ENCODE measurements at places on chromosomes 2 and 18.

- no peak for DNase-seq
Observed at GRCh38 chr2:104052356-104052755, 801.6 kb upstream of the POU3F3 start.

DNA sequence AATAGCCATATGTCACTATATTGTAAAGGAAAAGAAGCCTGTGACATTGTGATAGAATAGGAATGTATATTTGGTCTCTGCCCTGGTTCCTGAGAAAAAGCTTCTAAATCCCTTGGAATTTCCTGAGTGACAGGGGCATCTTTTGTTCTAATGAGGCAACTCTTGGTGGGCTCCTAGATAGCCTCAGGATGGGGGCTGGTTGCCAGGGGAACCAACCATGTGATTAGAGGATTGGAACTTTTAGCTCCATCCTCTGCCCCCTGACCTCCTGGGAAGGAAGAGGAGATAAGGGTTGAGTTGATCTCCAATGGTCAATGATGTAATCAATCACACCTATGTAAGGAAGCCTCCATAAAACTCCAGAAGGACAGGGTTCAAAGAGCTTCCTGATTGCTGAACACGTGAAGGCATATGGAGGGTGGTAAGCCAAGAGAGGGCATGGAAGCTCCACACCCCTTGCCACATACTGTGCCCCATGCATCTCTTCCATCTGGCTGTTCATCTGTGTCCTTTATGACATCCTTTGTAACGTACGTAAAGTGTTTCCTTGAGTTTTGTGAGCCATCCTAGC lies 2.9 kb upstream of the ME2 start:
- DNase-seq = no peak

DNA sequence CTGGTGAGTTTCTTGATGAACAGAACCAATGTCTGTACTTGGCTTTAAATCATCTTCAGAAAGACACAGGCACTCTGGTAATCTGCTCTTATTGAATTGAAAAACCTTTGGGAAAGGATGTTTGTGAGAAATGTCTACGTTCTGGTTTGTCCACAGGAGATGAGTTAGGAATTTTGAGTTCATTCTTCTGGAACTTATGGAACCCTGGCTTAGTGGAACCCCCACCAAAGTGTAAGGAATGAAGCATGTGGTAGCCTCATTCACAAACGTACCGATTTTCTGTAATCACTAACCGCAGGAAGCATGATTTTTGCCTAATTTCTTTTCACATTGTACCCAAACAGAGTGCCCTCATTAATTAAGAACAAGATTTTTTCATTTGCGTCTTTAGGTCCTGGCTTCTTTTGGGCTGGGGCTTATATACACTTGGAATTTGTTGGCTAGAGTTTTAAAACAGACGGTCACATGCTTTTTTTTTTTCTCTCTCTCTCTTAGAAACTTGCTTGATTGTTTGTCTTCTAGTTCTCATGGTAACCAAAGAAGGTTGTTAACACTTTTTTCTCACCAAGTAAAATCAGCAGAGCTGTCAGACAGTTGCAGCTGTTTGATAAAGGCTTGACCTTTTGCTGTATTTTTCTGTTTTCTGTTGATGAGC lies 314.1 kb upstream of the THUMPD2 start:
- no peak for DNase-seq

DNA sequence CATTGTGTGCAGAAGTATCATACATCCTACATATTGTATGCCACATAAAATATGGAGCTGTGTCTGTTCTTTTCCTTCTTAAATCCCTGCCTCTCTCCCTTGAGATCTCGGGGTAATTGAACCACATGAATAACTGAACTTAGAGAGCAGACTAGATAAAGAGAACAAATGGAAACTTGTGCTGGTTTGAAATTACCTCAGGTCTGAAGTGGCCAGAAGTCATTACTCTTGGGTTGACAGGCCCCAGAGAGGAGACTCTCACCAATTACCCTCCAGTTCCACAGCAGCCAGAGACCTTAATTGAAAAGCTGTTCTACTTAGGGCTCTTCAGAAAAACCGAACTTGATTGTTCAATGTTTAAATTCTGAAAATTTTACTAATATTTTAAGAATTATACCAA lies 5.0 kb upstream of the ADAM17 start:
- no peak for DNase-seq

GRCh38 chr2:109382951-109383350 lies 230.8 kb downstream of the SEPTIN10 start:
- DNase-seq = peak; percentile 17

DNA sequence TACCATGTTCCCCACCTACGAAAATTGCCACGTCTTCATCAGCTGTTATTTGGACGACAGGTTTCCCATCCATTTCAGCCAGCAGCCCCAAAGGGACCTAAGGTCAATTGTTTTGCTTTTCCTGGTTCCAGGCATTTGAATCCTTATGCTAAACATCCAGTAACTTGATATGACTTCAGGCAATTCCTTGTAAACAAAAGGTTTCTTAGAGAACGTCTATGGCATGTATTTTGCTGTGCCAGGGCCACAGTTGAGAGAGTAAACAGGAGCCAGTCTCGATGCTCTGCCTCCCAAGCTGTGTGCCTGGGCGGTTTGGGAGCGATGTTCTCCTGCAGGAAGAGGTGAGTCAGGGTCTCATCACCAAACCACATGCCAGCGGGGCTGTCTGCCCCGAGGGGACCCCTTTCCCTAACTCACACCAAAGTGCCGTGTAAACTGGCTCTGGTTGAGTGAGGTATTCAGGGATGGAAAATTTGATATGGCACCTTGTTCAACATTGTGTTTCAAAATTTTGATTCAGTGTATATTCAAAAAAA lies 12.9 kb upstream of the MC5R start:
- DNase-seq = no peak

DNA sequence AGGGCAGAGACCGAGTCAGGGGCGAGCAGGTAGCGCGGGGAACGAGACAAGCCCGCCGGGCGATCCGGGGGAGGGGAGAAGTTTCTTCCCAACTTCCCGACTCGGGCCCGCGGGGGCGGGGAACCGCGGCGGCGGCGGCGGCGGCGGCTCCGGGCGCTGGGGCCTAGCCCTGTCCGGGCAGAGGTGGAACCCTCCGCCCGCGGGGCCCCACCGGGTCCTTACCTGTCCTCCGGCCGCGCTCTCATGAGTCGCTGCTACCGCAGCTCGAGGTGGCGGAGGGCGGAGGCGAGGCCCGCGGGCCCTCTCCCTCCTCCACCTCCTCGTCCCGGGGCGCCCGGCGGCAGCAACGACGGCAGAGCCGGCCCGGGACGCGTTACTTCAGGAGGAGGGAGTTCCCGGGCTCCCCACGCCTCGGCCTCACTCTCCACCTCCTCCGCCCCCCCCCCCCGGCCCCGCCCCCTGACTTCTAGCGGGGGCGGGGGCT lies at the start of gene YES1:
TSS of gene YES1 (minus strand) at position 351 of the 484 bp plus-strand sequence. CDS start 55,415 bp downstream, outside the sequence.
- DNase-seq = no peak

- DNase-seq = no peak
Observed at GRCh38 chr2:202574541-202574940, 60.2 kb upstream of the FAM117B start.

- no peak for DNase-seq
Observed at GRCh38 chr18:7566244-7566566, 911 bp upstream of the PTPRM start.

GRCh38 chr18:26425148-26425531 lies 123.2 kb downstream of the KCTD1 start:
- DNase-seq = no peak

DNA sequence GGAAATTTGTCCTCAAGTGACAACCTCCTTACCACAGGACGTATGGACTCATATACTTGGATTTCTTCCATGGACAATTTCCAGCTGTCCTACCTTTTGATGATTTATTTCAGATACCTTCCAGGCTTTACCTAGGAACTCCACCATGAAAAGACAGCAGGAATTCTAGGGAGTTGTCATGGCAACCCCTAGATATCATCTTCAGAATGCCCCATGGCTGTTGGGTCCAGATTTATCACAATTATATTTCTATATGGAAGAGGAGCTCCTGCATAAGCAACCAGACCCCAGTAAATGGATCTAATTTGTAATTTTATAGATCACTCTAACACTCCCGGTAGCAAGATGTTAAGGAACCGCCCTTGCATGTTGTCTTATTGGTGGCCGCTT lies 102.3 kb upstream of the ZNF521 start:
- DNase-seq = no peak

- DNase-seq = no peak
Observed at GRCh38 chr2:127003070-127003800, 103.7 kb downstream of the BIN1 start.

DNA sequence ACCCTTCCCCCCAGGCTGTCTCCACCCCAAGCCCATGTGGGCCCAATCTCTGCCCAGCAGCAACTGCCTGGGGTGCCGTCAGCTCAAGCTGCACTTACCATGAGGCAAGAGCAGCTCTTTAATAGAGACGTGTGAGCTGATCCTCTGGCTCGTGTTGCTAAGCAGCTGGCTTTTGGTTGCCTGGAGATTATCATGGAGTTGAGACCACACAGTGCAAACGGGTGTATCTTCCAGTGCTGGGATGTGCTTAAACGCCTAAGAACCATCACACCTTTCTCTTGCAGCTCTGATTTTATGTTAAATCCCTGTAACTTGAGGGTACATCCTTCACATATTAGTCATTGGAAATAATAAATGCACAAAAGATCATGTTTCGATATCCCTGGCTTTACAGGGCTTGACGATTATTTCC lies 271.1 kb downstream of the PRKCE start:
- no peak for DNase-seq

DNA sequence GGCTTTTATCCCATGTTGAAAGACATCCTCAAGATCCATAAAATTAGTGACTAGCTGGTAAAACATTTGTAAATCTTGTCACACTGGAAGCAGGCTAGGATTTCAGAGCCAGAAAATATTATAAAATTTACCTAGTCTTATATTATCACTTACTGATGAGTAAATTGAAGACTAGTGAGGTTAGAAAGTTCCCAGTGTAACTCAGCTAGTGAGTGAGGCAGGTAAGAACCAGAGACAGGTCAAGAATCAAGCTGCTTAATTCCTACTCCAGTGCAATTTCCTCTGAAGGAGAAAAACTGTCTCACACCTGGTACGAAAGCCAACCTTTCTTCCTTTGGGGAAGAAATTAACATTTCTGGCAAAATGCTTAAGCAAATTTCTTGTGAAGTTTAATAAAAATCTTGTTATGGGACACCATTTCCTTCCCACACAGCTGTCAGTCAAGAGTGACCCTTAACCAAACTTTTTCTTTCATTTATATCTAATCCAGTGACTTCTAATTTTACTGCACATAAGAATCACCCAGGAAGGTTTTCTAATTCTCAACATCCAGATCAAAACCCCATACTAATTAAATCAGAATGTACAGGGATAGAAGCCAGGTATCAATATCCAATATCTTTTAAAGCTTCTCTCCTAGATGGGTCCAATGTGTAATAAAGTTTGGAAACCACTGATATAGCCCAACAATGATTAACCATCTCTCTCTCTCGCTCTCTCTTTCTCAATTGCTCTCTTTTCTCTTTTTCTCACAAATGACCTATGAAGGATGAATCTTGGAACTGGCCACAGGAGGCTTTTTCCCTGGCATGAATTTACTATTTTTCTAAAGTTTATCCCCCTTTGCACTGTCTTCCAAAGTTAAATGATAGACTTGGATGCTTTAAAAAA lies 264.3 kb upstream of the SLC39A10 start:
- DNase-seq = no peak

- DNase-seq = no peak
Observed at GRCh38 chr2:174008720-174009119, 43.5 kb upstream of the SP3 start.

GRCh38 chr2:238294046-238294392 lies 5.6 kb upstream of the PER2 start:
- DNase-seq = no peak

DNA sequence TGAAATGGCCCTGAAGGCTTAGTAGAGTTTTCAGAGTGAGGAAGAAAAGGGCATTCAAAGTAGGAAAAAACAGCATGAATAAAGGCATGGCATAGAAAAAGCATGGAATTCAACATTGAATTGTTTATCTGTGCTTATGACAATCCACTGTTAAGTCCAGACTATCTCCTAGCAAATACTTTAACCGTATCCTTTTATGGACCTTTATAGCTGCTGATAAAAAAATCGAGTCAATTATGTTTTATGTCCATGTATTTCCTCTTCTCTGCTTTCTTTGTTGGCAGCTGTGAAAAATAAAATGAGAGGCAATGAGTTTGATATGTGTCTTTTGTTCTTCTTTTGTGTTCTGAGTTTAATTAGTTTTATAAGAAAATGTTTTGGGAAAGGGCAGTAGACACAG lies 70.4 kb downstream of the TDRD15 start:
- DNase-seq = no peak

DNA sequence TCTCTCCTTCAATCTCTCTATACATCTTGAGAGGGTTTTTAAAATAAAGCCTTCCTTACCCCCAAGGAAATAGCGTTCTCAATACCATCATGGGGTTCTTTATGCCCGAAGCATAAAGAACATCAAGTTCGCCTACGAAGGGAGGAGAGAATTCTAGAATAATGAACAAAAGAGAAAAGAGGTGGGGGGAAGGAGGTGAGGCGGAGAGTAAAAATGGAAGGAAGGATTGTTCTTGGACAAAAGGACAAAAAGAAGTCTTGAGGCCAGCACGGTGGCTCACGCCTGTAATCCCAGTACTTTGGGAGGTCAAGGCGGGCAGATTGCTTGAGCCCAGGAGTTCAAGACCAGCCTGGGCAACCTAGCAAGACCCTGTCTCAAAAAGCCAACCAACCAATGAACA lies 319.8 kb upstream of the NCKAP5 start:
- no peak for DNase-seq

GRCh38 chr18:76903386-76903785 lies 81.0 kb downstream of the ZNF236 start:
- no peak for DNase-seq

- DNase-seq = no peak
Observed at GRCh38 chr2:27390822-27391679, 10.5 kb upstream of the ZNF513 start.

DNA sequence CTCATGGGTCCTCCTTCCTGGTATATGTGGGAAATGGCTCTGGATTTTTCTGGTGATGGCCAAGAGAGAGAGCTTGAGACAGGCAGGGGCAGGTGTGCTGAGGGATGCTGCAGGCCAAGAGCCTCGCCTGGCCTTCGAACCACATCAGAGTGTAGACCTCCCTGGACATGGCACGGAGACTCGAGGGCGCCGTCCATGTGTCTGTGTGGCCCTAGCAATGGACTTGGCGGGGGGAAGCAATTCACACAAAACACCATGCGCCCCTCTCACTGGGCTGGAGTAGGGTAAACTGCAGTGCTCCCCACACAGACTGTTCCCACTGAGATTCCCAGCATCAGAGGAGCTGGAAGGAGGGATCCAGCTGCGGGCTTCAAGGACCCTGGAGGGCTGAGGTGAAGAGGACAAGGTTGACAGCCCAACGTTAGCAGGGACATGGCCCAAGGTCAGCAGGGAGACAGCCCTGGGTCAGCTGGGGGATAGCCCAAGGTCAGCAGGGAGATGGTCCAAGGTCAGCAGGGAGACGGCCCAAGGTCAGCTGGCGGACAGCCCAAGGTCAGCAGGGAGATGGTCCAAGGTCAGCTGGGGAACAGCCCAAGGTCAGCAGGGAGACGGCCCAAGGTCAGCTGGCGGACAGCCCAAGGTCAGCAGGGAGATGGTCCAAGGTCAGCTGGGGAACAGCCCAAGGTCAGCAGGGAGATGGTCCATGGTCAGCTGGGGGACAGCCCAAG lies 75.4 kb upstream of the HDAC4 start:
- DNase-seq = no peak

GRCh38 chr2:203820969-203821368 lies 46.6 kb upstream of the CTLA4 start:
- no peak for DNase-seq
